ENCODE measurements at places on chromosomes 7 and 10.
A peak's percentile ranks its signal among the peaks of the same experiment; 100 is the strongest.

GRCh38 chr10:103610083-103610472 lies 116.6 kb downstream of the NEURL1 start:
- no peak for DNase-seq

DNA sequence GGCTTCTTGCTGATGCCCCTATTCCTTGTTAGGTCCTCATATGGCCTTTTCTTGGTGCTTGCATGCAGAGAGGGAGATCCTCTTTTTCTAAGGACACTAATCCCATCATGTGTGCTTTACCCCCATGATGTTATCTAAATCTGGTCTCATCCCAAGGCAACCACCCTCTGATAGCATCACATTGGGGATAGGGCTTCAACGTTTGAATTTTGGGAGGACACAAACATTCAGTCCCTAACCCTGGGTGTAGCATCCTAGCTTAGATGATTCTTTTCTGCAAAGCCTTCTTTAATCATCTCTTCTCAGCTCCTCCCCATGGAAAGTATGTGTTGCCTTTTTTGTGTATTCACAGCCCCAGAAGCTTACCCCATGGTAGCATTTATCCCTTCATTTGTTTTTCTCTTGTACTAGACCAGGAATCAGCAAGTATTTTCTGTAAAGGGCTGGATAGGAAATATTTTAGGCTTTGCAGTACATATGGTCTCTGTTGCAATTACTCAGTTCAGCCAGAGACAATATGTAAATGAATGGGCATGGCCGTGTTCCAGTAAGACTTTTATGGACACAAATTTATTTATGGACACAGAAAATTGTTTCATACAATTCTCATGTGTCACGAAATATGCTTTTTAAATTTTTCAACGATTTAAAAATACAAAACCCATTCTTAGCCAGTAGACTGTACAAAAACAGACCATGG lies 101.5 kb upstream of the CSTF2T start:
- DNase-seq, result no peak

- DNase-seq, result no peak
These were observed 1159.6 kb downstream of the SORCS3 start for GRCh38 chr10:105800641-105801040.

DNA sequence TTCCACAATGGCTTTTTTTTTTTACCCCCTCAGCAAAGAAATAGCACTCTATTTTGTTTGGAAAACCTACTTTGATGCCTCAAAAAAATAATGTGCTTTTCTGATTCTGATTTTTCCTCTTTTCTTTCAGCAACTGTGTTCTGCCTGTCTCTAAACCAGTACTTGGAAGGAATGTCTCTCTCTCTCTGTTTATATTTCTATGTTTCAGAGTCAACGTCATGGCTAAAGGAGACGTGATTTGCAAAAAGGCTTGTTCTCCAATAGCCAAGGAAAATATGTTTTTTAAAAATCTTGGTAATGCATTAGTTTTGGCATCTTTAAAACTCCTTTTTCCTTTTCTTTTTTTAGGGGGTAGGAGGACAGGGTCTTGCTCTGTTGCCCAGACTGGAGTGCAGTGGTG lies 56.0 kb upstream of the SDK1 start:
- DNase-seq, result no peak

GRCh38 chr7:122746948-122747347 lies 44.2 kb upstream of the RNF148 start:
- DNase-seq, result no peak

- DNase-seq, result no peak
These were observed 37.7 kb downstream of the EBF3 start for GRCh38 chr10:129926066-129927055.

DNA sequence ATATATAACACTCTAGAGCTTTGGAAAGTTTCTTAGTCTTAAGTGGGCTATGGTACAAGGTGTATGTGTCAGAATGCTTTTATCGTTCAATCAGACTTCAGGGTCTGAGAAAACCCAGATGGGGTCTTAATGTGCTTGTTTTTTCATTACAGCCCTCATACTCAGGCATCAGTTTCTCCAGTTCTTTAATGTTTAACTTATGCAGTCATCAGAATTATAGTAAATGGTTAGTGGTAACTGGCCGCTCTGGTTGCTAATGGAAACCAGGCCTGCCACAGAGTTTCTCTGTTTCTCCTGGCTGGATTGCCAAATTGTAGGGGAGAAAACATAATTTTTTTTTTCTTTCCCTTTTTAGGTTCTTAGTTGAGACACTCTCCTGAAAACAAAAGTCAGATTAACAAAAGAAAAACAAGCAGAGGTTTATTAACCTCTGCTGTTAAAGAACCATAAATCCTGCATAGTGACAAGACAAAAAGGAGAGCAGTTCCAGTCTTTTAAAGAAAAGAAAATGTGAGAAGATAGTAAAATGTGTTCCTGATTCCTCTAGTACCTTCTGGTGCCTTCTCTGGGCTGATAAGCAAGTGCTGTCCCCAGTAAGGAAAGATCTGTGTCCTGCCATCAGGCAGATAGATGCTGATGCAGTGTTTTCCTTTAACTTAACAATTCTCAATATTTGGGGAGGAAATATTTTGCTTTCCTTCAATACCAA lies 21.5 kb upstream of the GHITM start:
- DNase-seq, result no peak

DNA sequence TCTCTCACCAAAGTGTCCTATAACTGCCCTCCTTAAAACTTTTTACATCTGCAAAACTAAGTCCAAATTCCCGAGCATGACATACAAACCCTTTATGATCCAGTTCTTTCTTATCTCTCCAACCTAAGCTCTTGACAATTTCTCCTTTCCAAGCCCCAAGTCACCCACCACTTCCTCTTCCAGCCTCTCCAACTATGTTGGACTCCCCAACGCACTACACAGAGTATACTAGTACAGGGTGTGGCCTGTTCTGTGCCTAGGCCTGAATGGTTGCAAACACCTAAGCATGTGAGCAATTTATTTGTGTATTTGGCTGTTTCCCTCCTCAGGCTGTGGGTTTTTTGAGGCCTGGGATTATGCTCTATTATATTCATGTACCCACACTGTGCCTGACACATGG lies 101.2 kb upstream of the APBB1IP start:
- no peak for DNase-seq

DNA sequence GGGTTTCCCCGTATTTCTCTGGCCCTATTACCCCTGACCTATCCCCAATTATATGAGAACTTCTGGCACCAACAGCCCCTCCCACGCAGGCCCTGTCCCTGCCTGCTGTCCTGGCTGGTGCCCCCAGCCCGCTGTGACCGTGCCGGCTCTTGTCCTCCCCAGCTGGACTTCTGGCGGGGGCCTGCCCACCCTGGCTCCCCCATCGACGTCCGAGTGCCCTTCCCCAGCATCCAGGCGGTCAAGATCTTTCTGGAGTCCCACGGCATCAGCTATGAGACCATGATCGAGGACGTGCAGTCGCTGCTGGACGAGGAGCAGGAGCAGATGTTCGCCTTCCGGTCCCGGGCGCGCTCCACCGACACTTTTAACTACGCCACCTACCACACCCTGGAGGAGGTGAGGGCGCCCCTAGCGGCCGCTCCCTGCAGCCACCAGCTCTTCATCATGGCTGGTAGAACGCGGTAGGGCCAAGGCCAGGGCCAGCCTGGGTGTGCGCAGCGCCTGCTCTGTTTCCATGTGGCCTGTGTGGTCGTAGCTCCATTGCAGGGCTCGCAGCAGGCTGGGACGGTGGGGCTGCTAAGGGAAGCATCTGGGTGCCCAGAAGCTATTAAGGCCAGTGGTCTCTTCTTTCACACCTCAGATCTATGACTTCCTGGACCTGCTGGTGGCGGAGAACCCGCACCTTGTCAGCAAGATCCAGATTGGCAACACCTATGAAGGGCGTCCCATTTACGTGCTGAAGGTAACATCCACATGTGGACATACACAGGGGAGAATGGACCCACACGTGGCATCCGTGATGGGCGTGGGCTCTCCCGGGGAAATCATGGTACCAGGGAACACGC lies 1.4 kb downstream of the CPA1 start:
- no peak for DNase-seq

DNA sequence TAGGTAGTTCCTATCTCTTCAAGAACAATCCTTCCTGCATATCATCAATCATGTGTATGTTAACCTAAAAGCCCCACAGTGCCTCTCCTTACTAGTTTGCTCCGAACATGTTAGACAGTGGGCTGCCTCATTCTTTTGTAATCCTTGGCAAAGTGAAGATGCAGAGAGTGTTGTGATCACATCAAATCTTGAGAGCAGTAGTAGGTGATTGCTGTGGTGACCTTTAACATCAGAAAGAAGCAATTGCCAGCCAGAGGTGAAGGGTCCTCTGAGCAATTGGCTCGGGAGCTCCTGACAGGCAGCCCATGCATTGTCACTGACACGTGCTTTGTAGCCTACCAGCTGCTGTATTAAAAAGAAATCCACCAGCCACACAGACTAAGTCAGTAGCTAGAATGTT lies 19.6 kb upstream of the GSTK1 start:
- no peak for DNase-seq

DNA sequence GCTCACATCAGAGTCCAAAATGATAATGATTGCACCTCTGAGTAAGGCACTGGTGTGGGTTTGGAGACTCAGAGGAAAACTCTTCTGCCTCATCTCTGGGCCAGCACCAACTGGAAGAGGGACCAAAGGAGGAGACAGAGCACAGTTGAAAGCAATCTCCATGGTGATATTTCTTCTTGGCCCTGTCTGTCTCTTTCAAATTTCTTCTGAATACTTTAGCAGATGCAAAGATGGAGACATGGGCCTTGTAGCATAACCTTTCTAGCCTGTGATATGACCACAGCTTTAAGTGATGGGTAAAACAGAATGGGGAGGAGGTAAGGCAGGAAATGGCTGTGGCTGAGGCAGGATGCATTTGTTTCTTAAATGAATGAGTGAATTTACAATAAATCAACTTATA lies 12.2 kb upstream of the GIMAP7 start:
- DNase-seq, result peak; percentile 74

DNA sequence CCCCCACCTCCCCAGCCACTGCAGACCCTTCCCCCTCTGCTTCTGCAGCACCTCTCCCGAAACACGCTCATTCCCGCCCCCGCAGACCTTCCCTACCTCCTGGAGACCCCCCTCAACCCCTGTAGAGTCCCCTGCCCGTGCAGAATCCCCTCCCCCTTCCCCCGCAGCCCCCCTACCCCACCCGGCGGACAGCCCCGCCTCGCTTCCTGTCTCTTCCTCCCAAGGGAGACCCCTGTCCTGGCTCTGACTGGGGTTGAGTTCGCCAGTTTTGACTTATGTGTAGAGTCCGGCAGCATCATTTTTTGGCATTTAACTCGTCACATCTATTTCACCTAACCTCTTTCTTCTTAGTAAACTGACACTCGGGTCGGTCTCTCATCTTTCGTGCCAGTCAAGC lies 54.0 kb downstream of the ALOX5 start:
- no peak for DNase-seq

- DNase-seq, result no peak
These were observed 46.2 kb downstream of the WDR37 start for GRCh38 chr10:1102416-1102815.

GRCh38 chr10:79400146-79401004 lies 45.0 kb downstream of the ZCCHC24 start:
- DNase-seq, result peak; percentile 38

GRCh38 chr7:73446682-73447081 lies 13.1 kb downstream of the FZD9 start:
- no peak for DNase-seq

DNA sequence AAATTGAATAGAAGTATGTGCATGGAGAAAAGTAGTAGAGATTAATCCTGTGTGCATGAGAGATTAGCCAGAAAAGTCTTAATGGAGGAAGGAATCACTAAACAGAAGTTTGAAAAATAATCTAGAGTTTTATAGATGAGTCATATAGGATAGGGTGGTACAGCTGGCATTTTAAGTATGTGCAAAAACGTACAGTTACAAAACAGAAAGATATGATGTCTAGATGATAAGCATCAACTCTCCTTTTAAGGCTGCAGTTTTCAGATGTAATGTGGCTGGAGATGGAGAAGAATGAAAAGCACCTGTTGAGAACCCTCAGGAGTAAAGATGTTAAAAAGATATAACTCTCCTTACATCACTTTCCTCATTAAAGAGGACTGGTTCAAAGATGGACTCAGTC lies 271.3 kb downstream of the STK31 start:
- no peak for DNase-seq

DNA sequence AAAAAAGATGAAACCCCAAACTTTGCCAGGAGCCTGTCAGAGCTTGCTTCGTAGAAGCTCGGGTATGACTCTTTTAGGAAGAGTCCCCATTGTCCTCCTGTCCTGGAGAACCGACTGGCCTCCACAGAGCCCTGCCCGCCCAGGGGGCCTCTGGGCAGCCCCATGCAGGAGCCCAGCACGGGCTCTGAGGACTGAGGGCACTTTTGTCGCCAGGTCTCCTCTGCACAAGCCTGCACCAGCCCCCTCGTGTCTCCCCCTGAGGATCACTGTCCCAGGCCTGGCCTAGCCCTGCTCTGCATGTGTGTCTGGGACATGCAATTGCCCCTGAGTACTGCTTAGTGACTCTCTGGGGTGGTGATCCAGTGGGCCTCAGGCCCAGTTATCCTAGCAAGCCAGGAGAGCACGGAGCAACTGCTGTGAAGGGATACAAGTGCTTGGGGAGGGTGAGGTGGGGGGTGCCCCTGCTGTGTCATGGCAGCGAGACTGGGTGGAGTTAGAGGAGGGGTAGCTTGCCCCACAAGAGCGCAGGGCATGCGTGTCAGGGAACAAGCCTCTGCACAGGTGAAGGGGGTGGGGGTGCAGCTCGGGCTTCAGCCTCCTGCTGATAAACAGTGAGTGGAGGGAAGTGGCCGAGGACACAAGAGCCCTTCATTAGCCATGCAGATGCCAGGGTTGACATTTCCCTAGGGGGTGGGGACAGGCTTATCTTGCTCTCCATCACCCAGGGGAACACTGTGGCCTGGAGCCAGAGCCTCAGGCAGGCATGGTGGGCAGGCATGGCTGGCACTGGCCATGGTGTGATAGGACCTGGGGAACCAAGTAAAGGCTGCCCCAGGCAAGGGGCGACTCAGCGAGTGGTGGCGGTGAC lies 143.4 kb downstream of the C10orf105 start:
- DNase-seq, result no peak

GRCh38 chr7:1099637-1100036 lies 11.7 kb downstream of the GPER1 start:
- DNase-seq, result no peak

- no peak for DNase-seq
These were observed 65.2 kb upstream of the ITPRID1 start for GRCh38 chr7:31448649-31449048.

Data from CD4-positive, alpha-beta T cell treated with Interleukin-21 for 1 hour (primary cell).